ENCODE measurements at places on chromosomes 5 and 9.
A peak's percentile ranks its signal among the peaks of the same experiment; 100 is the strongest.

DNA sequence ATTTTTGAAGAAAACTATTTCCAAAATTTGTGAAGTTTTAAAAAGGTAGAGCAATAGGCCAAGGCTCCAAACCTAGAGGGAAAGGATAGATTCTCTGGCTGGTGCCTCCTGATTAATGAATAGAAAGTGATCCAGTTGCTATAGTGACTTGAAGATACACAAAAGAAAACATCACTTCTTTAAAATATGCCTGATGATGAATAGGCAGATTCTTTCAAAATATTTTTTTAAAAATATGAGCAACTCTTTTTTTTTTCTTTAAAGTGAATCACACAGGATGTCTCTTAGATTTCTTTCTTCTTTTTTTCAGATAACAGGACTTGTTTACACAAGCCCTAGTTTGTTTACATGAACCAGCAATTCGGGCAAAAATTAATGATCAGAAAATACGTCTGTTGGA, 124.4 kb downstream of the RFK start:
- DNase-seq, result no peak

GRCh38 chr5:87307796-87308423, 40.2 kb downstream of the RASA1 start:
- DNase-seq, result no peak

- no peak for DNase-seq
Measured at GRCh38 chr9:36939214-36939613, 94.9 kb downstream of the PAX5 start.

GRCh38 chr9:72557549-72557948, 36.1 kb downstream of the TMC1 start:
- DNase-seq, result no peak

DNA sequence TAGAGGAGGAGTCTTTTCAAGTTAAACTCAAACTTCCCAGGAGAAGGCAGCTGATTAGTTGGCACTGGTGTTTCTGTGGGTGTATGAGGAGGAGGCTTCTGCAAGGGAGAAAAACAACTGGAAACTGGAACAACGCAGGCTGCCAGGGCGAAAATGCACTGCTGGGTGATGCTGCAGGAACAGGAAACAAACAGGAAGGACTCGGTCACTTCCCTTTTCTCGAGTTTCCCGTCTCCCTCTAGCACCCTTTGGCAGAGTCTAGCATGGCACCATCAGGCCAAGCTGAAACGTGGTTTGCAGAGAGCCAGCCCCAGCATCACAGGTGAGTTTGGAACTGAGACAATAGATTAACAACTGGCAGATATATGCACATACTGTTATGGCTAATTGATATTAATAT, 77.5 kb upstream of the CAST start:
- no peak for DNase-seq

DNA sequence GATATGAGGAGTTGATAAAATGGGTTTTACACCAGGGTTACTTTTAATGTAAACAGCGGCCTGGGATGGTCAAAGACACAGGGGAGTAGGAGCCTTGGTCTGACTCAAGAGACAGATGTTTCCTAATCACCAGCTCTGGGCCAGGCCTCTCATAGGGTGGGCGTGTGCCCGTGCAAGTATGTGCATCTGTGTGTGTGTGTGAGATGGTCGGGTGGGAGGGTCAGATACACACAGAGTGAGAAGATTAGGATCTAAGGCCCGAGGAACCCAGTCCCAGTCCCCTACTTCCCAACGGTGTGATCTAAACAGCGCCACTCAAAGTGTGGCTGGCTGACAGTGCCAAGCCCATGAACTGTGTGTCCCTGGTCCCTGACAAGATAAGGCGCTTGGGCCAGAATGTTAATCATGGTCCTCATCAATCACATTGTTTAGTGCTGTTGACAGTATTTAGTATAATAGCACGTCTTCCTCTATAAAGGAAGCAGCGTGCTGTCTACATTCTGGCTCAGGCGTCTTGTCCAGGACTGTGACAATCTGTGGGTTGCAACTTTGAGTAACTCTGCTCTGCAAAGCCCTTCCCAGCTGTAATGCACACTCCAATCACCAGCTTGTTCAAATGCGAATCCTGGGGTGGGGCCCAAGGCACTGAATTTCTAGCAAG, 173.7 kb downstream of the DAB2IP start:
- no peak for DNase-seq

- no peak for DNase-seq
Measured at GRCh38 chr5:158765407-158765806, 334.3 kb downstream of the EBF1 start.

DNA sequence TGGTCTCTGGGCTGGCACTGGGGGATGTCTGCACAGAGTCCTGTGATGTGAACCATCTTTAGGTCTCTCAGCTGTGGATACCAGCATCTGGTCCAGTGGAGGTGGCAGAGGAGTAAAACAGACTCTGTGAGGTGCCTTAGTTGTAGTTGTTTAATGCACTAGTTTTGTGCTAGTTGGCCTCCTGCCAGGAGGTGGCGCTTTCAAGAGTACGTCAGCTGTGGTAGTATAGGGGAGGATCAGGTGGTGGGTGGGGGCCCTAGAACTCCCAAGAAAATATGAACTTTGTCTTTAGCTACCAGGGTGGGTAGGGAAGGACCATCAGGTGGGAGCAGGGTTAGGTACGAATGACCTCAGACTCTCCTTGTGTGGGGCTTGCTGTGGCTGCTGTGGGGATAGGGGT, 197.1 kb downstream of the TMC1 start:
- no peak for DNase-seq

DNA sequence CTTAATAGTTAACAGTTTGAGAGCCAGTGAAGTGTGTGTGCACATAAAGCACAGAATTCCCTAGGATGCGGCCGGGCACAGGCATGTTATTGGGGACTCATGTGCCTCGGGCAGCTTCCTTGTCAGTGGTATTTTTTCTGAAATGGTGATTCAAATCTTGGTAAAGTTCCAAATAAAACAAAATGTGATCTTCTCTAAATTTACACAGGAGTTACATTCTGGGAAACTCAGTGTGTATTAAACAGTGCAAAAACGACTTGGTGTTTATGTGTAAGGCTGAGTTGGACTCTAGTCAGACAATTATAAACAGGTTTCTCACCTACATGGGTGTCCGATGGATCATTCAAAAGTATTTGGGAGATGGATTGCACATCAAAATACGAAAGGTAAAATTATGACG, 48.9 kb downstream of the BOD1 start:
- DNase-seq, result no peak

- no peak for DNase-seq
Measured at GRCh38 chr9:127927201-127927987, 3.2 kb downstream of the PIP5KL1 start.

- DNase-seq, result no peak
Measured at GRCh38 chr9:26811106-26811505, 81.5 kb downstream of the CAAP1 start.

DNA sequence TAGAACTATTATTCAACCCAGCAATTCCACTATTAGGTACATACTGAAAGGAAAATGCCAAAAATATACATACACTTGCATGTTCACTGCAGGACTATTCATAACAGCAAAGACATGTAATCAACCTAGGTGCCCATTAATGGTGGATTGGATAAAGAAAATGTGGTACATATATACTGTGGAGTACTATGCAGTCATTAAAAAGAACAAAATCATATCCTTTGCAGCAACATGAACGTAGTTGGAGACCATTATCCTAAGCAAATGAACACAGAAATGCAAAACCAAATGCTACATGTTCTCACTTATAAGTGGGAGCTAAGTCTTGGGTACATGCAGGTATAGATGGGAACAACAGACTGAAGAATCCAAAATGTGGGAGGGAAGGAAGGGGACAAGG, 67.7 kb downstream of the ELOVL7 start:
- DNase-seq, result no peak

GRCh38 chr9:115008536-115009270, 78.3 kb upstream of the TNFSF8 start:
- DNase-seq, result no peak

GRCh38 chr9:93929231-93929630, 25.9 kb downstream of the BARX1 start:
- no peak for DNase-seq

DNA sequence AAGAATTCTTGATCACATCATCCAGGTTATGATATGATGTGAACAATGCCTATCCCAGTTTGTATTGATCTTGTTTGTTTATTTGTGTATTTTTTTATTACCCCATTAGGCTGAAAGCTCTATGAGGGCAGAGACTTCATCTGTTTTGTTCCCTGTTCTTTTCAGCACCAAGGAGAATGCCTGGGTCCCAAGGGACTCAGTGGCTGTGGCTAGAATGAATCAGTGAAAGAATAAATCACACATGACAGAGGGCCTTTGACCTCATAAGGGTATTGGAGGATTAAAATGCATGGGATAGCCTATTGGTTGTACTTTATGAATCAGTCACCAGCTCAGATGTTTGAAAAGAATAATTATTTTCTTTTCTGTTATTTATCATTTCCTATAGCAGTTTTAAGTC, 292.2 kb downstream of the GAS1 start:
- DNase-seq, result no peak

DNA sequence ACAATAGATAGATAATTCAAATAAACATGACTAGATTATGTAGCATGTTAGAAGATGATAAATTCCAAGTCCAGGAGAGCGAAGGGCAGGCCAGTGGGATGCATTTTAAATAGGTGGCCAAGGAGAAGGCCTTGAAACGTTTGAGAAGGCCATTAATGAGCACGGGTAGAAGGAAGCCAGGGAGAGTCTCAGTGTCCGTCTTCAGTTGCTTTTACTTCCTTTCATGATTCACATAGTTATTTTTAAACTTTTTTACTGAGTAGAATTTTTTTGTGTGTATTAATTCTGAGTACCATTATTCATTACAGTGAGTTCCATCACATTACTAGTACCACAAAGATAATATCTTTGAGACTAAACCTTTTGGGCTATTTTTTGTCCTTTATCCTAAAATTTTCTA, 259.2 kb downstream of the ARRDC3 start:
- no peak for DNase-seq

- DNase-seq, result no peak
Measured at GRCh38 chr5:147479444-147479843, 30.4 kb downstream of the DPYSL3 start.

DNA sequence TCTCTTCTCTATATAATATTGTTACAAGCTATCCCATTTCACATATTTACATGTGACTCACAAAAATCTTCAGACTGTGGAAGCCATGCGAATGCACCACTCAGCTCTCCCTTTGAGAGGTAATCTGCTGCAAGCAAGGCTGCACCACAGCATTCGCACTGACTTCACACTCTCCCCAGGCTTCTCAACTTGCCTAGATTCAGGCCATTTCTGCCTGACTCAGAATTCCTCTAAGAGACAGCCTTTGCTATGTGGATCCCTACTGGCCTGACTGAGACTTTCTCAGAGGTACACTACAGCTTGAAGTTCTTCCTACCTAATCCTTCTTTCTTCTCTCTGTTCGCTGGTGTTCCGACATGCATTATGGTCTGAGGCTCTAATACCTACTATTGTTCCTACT, 21.1 kb upstream of the DMRTA1 start:
- no peak for DNase-seq

- DNase-seq, result peak; percentile 53
Measured at GRCh38 chr9:6055216-6055615, 39.8 kb upstream of the RANBP6 start.

DNA sequence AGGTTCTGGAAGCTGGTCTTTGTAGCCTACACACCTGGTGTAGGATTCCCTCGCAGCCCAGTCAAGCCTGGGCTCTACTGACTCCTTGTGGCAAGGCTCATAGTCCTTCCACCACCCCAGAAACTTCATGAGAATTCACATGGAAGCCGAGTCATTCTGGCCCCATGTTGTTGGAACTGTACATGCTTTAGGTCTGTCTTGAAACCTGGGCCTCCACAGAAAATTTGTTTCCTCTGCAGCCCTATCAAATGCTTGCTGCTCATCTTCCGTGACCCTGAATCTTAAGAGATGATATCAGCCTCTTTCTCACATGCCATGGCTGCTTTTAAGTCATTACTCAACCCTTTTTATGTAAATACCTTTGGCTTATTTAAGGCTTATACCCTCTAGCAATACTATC, 113.4 kb upstream of the GRHPR start:
- no peak for DNase-seq

GRCh38 chr9:129027685-129028191, 393 bp downstream of the SH3GLB2 start:
- no peak for DNase-seq

DNA sequence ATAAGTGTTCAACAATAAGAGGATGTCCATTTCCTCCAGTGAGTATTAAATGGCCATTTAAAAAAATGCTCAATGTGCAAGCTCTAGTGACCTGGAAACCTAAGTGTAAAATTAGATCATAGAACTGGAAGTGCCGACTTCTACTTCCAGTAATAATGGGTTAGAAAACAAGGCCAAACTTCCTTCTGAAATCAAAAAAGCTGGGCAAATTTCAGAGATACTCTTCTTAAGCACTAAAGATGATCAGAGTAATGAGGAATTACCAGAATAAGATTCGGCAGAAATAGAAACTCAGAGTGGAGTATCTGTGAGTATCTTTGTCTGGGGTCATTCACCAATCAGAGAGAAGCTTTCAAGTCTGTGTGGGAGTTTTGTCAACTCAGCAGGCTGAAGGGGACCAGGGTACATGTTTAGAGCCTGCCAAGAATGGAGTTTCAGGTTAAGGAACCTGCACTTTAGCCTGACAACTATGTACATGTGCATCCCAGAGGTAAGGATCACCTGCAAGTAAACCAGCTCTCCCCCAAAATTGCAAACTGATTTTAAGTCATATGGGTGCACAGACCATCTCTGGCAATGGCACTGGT, 17.1 kb downstream of the FCN2 start:
- no peak for DNase-seq

- DNase-seq, result no peak
Measured at GRCh38 chr5:168659286-168659847, 80.2 kb upstream of the PANK3 start.

- no peak for DNase-seq
Measured at GRCh38 chr5:107436201-107436600, 234.5 kb downstream of the EFNA5 start.

- no peak for DNase-seq
Measured at GRCh38 chr5:61974680-61975079, 331.3 kb upstream of the KIF2A start.

GRCh38 chr5:39376293-39376714, 12.0 kb upstream of the C9 start:
- DNase-seq, result peak; percentile 2

- DNase-seq, result peak; percentile 19
Measured at GRCh38 chr9:99807276-99807852, 14.3 kb upstream of the NR4A3 start.

- DNase-seq, result no peak
Measured at GRCh38 chr5:109192555-109193281, 217.1 kb downstream of the PJA2 start.

GRCh38 chr5:169178754-169179153, 122.2 kb downstream of the SLIT3 start:
- no peak for DNase-seq

GRCh38 chr9:70261131-70261870, 2.5 kb downstream of the SMC5 start:
- no peak for DNase-seq

GRCh38 chr5:116475338-116475737, 99.3 kb downstream of the SEMA6A start:
- no peak for DNase-seq

- no peak for DNase-seq
Measured at GRCh38 chr9:33852216-33852826, 35.4 kb downstream of the UBE2R2 start.

All from NCI-H1417 treated with DMSO at 0.1 percent for 48 hours (cell line).